IPS DF 6.9 (cell line): ENCODE measurements at places on chromosomes 1 and 21.

GRCh38 chr1:78047106-78047505 is 1.3 kb downstream of the GIPC2 start:
- no peak for DNase-seq

GRCh38 chr1:17020502-17020901 is 8.8 kb upstream of the ATP13A2 start:
- no peak for DNase-seq

DNA sequence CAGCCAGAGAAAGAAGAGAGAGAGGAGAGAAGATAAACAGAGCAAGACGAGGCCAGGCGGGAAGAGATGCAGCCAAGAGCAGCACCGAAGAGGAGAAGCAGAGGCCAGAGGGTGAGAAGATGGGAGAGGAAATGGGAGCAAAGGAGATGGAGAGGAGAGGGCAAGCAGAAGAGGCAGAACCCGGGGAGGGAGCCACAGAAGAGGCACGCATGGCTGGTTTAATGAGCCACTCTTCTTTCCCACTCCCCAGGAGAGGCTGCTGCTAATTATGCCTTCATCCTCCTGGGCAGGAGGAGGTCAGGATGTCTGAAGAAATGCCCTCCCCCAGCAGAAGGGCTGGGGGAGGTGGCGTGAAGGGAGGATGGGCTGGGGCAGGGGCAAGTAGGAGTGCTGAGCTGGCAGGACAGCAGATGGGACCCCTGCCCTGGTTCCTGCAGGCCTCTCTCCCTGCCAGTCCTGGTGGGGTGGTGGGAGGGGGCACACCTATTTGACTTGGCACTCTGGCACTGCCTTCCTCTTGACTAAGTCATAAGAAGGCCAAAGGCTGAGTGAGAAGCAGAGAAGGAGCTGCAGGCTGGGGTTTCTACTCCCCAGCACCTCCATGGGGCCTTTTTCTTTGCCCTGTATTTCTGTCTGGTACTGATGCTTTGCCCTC is 32.3 kb downstream of the KIRREL1 start:
- no peak for DNase-seq

GRCh38 chr1:22794647-22795365 is 84.2 kb downstream of the EPHB2 start:
- DNase-seq: no peak
